CD4-positive, alpha-beta T cell treated with Interleukin-17A for 1 hour (primary cell): ENCODE measurements at places on chromosomes 3 and 15.

DNA sequence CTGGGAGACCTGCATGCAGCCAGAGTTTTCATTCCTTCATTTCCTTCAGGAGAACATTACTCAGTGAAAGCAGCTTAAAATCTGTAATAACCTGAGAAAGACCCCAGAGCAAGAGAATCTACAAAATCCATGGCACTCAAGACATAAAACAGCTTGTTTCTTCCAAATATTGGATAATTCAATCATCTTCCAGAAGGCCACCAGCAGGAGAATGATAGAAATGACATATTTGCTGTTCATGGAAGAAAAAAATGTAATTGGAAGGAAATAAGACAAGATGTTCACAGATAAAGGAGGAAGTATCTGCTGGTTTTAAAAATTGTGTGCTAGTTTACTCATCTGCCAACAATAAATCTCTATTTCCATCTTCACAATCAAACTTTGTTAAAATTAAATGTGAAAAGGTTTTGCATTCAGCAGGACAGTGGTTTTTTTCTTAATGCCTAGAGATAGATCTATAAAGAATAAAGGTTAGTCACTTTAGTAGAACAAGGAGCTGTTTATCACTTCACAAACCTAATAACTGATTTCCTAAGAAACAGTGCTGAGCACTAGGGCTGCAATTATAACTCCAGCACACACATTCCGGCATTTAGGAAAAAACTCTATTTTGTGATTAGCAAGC is 530.8 kb downstream of the NSUN3 start:
- DNase-seq, result no peak

- DNase-seq, result no peak
Measured at GRCh38 chr3:139560411-139560810, 20.9 kb upstream of the RBP1 start.

- no peak for DNase-seq
Measured at GRCh38 chr3:87186608-87187159, 40.4 kb upstream of the CHMP2B start.

- DNase-seq, result no peak
Measured at GRCh38 chr15:46901001-46901400, 816.3 kb upstream of the SEMA6D start.

DNA sequence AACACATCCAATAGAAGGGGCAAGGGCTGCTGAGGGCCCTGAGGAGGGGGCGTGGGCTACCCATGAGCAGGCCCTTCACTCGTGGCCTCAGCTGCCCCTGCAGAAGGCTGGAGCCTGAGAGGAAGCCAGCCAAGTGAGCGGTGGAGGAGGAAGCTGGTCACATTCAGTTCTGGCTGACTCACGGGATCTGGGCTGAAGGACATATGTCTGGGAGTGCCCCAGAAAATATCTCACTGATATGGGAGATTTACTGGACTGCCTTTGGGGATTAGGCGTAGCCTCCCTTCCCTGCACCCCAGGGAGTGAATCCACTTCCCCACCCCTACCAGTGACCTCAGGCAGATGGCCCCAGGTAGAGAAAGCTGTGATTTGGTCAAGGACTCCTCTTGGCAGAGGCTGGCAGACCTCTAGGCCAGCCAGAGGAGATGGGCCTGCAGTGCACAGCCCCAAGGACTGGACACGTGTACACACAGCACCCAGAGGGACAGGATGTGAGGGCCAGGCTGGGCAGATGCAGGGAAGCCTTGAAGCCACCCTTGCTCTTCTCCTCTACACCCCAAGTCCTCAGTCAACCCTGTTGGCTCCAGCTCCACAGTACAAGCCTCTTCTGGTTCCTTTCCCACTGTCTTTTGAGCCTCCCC is 14.2 kb upstream of the ANKDD1A start:
- no peak for DNase-seq

GRCh38 chr3:48194446-48195071 is 6.3 kb upstream of the CDC25A start:
- DNase-seq, result peak; percentile 13

DNA sequence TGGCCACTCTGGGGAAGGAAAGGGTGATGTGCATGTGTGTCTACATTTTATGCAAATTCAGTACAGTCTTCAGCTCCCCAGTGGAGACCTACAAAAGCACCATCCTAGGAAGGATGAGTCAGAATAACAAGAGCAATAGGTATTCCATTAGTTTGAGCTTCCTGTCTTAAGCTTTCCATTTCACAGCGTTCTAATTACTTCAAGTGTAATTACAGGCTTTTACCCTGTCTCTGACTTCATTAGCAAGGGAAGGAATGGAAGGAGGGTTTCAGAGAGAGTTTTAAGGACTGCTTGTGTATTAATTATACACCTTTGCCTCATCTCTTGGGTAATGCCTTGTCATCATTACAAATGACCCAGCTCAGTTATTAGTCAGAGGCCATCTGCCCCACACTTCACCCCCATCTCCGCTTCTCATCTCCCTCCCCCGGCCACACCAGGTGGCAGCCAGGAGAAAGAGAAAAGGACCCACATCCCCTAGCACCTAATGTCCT is 202.8 kb upstream of the MRPL3 start:
- DNase-seq, result no peak

- DNase-seq, result no peak
Measured at GRCh38 chr3:56373386-56373785, 94.9 kb downstream of the ERC2 start.

DNA sequence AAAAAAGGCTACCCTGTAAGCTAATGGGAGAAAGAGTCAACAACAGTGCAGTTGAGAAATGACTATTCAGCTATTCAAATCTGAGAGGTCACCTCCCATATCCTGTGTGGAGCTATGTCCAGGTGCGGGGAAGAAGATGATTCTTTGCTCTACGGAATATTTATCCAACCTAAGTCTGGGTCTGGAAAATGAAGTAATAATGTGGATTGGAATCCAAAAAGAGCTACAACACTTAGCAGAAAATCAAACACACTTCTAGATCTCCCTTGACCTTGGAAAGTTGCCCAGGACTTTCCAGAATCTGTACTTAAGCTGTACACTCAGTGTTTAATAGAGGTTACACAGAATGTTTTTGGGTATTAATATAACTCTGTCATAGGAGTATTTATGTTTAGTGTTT is 251.9 kb downstream of the NAALADL2 start:
- DNase-seq, result no peak

GRCh38 chr15:76575274-76575673 is 238.7 kb downstream of the ISL2 start:
- DNase-seq, result no peak

DNA sequence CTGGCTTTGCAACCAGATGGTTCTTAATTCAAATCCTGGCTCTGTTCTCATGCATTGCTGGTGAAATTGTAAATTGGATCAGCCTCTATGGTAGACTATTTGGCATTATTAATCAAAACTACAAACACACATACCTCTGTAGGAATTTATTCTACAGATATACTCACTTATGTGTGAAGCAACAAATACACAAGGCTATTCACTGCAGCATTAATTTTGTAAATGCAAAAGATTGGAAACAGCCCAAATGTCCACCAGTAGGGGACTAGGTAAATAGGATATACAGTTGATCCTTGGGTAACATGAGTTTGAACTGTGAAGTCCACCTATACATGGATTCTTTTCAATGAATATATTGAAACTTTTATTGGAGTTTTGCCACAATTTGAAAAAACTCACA is 29.5 kb upstream of the LCTL start:
- no peak for DNase-seq

- DNase-seq, result no peak
Measured at GRCh38 chr3:179229177-179229576, 21.7 kb downstream of the KCNMB3 start.
